ENCODE measurements at places on chromosomes 5 and 9.

GRCh38 chr5:53956196-53956595 is 354.2 kb downstream of the ARL15 start:
- DNase-seq, result no peak

- DNase-seq, result no peak
Observed at GRCh38 chr5:138968601-138969000, 93.5 kb upstream of the LRRTM2 start.

DNA sequence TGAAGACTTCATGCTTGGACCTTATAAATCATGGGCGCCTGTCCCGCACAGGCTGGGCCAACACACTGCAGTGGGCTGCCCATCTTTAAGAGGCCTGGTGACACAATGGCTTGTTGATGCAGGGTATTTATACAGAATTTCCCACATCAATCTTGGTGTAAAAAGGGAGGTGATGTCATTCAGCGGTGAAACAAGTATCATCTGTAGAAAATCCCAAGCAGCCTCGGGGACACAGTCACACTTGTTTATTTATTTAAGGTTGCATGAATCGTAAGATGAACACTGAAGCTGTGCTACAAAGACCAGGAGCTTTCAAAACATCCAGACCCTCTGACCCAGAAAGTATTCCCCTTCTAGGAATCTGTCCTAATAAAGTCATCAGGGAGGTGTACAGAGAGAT is 40.5 kb downstream of the SMIM23 start:
- no peak for DNase-seq

DNA sequence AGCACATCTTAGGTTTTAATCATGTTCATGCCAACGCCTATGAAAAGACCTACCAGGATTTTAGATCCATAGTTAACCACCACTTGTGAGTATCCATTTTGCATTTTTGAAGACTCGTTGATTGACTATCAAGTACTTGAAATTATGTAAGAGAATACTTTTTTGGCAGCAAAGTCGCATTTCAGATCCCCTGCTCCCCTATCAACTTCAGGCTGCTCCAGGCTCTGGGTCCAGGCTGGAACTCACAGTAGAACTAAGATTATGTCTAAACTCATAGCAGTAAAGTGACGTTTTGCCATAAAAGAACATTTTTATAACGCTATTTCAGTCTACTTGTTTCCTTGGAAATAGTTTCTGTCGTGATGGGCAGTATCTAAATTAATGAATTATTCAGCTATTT is 267.7 kb downstream of the FANCC start:
- DNase-seq, result no peak

DNA sequence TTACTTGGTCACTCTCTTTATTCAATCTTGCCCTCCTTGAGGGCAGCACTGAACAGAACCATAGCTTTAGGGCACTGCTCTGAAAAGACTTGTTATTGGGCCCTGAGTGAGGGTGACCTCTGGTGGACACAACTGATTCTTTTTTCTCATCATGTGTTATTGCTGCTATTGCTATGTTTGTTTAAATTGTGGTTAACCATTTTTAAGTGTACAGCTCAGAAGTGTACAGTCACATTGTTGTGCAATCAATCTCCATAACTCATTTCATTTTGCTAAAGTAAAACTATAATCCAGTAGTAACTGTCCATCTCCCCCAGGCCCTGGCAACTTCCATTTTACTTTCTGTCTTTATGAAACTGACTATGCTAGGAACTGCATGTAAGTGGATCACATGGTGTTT is 351.1 kb upstream of the RIOK2 start:
- peak; percentile 52 for DNase-seq

DNA sequence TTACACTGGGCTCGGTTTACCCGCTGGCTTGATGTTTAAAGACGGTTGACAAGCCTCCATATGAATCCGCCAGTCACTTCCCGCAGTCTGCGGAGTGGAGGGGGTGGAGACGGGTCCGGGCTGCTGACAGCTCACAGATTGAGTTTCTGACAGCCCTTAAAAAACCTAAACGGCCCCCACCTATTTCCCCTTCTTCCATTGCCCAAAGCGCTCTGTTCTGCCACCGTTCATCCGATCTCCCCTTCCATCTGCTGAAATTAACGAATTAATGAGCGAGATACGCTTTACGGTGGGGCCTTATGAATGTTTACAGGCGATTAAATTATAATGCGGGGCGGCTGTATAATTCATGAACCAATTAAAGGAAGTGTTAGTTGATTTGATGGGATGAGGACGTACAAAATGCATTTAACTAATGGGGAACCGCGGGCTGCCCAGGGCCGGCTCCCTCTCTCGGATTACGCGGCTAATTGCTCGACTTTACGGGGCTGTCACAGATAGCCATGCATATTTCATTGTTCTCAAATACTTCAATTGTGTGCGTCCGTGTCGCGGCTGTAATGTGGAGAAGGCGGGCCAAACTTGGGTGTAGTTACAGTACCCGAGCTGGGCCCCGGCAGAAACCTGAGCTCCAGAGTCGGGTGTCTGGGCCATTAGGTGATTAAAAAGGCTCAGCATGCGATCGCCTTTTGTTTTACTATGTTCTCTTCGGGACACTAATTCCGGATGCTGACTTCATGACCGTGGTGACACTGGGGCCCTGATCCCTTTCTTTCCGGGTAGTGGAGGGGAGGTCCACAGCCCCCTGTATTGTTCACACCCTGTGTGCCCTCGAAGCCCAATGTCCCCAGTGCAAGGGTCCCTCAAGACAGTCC is 74.9 kb downstream of the GTF3C4 start:
- no peak for DNase-seq

Measured in CMK (cell line).